ENCODE measurements at places on chromosomes 5 and 9.

GRCh38 chr9:114086607-114087006, 8.5 kb upstream of the AMBP start:
- no peak for DNase-seq

DNA sequence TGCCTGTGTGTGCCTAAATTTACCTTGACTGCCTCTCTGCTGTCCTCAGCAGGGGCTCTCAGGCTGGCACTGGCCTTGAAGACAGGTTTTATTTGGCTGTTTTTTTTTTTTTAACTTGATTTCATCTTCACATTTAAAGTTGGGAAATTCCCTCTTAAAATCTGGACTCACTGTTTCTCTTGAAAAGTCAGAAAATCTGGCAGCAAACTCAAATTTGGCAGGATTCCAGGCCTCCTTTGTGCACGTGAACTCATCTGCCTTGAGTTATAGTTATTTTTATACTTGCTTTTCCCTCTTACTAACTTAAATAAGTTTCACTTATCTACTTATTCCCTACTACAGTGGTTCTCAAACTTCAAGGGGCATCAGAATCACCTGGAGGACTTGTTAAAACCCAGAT, 118.4 kb upstream of the MAP3K1 start:
- DNase-seq: no peak

DNA sequence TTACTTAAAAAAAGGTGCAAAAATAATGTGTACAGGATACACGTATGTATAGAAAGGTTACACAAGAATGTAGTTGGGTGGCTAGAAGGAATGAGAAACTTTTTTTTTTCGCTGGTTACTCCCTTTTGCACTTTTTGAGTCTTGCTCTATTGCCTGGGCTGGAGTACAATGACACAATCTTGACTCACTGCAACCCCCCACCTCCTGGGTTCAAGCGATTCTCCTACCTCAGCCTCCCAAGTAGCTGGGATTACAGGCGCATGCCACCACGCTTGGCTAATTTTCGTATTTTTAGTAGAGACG, 15.8 kb downstream of the FBXW11 start:
- DNase-seq: no peak

DNA sequence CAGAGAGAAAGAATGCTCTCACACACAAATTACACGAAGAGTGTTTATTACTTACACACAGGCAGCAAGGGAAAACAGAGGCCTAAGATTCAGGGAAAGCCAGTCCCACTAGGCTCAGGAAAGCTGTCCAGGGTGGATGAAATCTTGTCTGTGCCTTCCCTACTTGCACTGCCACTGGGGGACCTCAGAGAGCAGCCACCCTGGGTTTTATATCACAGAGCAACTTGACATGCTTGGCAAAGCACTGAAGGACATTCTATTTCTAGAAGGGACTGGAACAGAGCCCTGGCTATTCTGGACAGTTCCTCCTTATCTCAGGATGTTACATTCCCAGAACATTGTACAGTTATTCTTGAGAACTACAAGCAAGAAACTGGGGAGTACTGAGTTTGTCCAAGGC, 7.5 kb upstream of the PRSS3 start:
- DNase-seq: no peak

DNA sequence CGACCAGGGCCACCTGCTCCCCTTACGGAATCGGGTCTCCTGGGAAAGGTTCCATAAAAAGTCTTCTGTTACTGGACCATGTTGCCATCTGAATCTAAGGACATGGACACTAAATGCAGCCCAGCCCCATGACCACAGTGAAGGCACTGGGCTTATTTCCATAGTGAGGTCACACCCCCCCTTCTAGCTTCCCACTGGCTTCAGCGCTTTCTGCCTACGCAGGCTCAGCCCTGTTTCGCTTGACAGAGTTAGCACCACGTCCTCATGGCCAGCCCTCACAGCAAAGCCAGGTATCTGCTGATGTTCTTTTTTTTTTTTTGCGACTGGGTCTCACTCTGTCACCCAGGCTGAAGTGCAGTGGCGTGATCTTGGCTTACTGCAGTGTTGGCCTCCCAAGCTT, 14.1 kb downstream of the UCK1 start:
- no peak for DNase-seq

- no peak for DNase-seq
Observed at GRCh38 chr5:6273090-6273735, 105.1 kb downstream of the MED10 start.

GRCh38 chr9:974996-975739, 1.3 kb upstream of the DMRT3 start:
- no peak for DNase-seq

- no peak for DNase-seq
Observed at GRCh38 chr5:23400951-23401350, 106.5 kb upstream of the PRDM9 start.

Data from inflammatory macrophage treated with lipopolysaccharide for 1 hour (primary cell).